ENCODE measurements at places on chromosomes 12 and 14.

DNA sequence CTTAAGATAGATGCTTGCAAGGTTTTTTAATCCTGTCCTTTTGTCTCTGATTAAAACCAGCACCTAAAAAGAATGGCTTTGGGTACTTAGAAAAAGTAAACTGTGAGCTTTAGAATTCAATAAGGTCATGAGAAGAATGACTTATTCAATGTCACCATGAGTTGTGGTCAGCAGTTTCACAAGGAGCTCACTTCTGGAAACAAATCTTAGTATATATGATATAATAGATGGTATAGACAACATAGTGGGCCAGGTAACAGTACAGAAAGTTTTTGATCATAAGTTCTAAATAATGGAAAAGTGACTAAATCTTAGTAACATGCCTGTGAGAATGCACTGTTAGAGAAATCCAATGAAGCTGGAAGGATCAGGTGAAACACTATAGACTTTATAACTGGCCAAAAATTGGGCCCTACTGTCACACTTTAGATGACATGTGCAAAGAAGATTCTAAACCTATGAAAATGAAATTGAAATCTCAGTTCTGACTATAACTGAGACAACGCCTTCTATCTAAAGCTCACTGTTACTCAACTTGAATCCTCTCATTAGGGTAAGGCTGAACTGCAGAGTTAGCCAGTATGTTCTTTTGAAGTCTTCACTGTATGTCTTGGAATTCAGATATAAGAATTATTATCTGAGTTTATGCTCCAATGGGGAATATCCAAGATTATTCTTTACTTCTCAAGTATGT, 42.4 kb upstream of the RAD51AP1 start:
- DNase-seq = no peak

DNA sequence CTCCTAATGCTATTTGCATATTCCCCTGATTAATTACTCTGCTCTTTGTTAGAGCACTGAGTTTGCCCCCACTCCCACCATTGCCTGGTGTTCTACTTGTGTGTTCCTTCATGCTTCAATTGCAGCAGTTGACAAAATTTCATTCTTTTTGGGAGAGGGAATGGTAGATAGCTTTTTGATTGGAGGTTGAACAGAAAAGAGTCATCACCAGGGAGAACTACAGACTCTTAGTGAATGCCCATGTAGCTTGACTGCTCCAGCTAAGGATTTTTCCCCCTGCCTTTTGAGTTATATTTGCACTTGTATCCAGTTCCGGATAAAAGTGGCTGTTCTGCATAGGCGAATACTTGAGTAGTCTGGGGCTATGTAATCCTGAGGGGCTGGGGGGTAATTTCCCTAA, 183.9 kb downstream of the ETNK1 start:
- DNase-seq = no peak

GRCh38 chr14:97956581-97957340, 1159.6 kb downstream of the VRK1 start:
- DNase-seq = no peak

- DNase-seq = no peak
These were observed 41.9 kb downstream of the SPTLC2 start for GRCh38 chr14:77574446-77575115.

DNA sequence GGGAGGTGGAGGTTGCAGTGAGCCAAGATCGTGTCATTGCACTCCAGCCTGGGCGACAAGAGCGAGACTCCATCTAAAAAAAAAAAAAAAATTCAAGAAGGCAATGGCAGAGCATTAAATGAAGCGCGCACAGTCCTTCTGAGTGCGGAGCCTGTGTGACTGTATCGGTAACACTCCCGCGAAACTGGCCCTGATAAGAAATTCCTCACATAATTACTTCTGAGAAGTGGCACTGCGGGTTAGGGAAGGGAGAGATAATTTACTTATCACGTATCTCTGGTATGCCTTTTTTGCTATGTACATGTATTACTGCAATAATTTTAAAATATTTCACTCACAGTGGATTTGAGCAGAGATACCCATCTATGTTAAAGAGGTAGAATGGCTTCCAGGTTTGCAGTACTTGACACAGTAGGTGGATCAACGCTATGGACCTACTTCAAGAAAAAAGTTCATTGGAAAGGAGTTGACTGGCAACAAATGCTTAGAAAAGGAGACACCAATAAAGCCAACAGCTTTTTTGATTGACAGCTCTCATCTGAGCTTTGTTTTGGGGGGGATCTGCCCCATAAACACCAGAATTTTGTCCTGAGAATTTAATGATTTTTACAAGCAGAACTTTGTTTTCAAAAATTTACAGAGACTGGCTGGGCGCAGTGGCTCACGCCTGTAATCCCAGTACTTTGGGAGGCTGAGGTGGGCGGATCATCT, 29.2 kb upstream of the SPTLC2 start:
- no peak for DNase-seq

DNA sequence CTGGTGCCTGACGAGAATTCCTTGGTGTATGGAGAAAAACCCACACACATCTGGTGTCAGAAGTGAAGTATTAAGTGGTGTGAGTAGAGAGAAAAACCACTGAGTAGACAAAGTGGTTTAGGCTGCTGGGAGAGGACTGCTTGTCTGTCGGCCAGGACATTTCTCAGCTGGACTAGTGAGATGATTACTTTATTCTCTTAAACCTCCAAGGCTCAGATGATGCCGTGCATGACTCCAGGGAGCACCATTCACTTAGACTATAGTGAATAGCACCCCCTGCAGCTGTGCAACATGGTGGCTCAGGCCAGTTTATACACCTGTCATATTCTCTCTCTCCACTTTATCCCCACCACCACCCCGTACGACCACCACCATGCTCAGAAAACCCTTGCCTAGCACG, 28.5 kb upstream of the NFYB start:
- DNase-seq = no peak

DNA sequence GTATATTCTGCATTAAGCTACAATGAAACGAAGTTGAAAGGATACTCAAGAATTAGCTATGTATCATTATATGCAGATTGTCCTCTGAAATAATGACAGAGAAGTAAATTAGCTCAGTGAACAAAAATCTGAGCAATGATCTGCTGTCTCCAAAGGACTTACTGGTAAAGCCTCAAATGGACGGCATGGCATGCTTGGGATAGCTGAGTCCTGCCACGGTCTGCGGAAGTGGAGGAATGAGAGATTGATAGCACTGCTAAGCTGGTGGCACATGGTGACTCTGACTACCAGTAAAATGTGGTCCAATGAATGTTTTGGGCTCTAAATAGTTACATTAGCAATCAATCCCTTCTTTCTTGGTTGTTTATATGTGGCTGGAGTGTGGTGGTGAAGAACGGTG, 3.7 kb upstream of the DENND5B start:
- DNase-seq = no peak

GRCh38 chr12:56932146-56932545, 2.1 kb downstream of the SDR9C7 start:
- DNase-seq = no peak

GRCh38 chr14:35689000-35689460, 120.1 kb downstream of the RALGAPA1 start:
- no peak for DNase-seq

GRCh38 chr12:2582631-2583030, 212.1 kb upstream of the FKBP4 start:
- DNase-seq = no peak

Data from AML-193 (cell line).